Activated CD4-positive, CD25-positive, alpha-beta regulatory T cell treated with anti-CD3 and anti-CD28 coated beads, Interleukin-2, amount 50 U/mL, for 16 hours (primary cell): ENCODE measurements at places on chromosomes 13 and 19.

GRCh38 chr13:51958217-51958547, 53.1 kb downstream of the ATP7B start:
- no peak for DNase-seq

GRCh38 chr13:110316196-110316595, 9.1 kb downstream of the COL4A2 start:
- DNase-seq: no peak

DNA sequence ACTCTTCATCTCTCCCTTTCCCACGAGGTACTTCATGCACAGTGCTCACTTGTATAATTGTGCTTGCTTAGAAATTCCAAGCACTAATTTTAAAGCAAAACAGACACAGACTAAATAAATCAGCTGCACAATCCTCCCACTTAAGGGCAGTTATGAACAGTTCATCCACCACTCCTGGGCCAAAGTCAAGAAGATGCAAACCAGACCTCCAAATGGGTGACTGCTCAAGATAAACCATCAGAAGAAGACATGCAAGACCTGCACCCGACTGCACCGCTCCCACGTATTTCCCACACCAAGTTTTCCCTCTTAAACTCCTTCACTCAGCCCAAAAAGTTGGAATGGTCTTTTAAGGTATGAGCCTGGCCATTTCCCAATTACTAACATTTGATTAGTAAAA, 19.9 kb downstream of the ZNF235 start:
- DNase-seq: no peak

DNA sequence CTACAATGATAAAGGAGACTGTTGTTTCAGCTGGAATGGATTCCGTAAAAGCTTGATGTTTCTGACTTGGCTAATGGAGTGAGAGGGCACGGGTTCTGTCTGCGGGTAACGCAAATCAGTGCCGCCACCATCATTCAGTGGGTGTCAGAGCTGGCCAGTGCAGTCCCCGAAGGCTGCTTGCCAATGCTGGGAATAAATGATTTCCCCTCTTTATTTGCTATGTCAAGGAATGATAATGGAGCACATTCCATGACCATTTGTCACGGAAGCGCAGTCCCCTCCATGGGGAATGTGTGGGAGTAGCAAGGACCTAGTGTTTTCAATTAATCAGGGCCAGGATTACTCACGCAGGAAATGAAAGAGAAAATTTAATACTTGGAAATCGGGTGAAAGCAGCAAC, 899.3 kb downstream of the UQCRFS1 start:
- no peak for DNase-seq

DNA sequence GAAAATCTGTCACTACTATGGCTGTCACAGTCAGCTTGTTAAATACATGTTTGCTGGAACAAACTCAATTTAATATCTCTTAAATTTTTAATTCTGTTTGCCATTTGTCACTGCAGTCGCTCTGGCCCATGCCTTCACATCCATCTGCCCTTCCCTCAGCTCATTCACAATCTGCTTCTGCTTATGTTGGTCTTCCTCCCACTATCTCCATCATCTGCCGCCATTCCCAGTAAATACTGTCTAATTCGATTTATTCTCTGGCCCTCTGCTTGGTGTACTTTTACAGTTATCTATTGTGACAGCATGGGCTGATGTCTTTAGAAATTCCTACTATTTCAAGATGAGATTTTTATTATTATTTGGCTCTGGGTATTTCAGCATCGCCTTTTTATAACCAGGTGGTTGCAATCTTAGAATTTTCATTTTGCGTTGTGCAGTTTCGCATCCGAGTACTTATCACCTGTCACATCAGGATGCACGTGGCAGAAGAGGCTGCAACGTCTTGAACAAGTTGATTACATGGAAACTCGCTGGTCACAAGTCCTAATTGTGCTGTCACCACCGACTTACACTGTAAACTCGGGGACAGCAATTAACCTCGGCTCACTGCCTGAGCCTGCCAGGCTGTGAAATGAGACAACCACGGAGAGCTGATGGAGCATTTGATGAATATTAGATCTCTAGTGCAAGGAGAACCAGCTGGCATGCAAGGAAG, 158.4 kb downstream of the MYO16 start:
- DNase-seq: no peak

- no peak for DNase-seq
Measured at GRCh38 chr13:63414247-63414646, 1998.6 kb upstream of the PCDH20 start.

DNA sequence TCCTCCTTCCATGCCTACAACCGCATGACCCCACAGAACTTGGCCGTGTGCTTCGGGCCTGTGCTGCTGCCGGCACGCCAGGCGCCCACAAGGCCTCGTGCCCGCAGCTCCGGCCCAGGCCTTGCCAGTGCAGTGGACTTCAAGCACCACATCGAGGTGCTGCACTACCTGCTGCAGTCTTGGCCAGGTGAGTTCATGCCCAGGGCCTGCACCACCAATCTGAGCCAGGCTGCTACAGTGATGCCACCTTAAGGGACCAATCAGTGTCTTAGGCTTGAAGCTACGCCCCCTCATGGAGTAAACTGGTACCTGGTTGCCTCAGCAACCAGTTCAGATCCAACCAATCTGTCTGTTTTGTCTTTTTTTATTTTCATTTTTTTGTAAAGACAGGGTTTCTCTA, 5.2 kb downstream of the SYDE1 start:
- DNase-seq: no peak

DNA sequence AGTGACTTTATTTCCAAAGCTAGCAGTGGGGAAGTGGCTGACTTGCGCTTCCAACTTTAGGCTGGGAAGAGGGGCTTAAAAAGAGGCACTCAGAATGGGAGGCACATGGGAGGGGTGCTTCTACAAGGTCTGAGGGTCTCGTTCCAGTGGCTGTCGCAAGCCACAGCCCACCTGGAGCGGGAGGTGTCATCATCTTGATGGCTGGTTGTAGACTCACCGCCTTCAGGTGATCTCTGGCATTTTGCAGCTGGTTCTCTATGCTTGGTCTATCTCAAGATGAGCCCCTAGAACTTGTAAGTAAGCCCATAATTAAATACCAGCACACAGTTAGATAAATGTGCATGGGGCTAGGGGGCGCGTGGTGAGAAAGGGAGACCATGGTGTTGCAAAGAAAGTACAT, 9.2 kb downstream of the TEX29 start:
- DNase-seq: no peak

DNA sequence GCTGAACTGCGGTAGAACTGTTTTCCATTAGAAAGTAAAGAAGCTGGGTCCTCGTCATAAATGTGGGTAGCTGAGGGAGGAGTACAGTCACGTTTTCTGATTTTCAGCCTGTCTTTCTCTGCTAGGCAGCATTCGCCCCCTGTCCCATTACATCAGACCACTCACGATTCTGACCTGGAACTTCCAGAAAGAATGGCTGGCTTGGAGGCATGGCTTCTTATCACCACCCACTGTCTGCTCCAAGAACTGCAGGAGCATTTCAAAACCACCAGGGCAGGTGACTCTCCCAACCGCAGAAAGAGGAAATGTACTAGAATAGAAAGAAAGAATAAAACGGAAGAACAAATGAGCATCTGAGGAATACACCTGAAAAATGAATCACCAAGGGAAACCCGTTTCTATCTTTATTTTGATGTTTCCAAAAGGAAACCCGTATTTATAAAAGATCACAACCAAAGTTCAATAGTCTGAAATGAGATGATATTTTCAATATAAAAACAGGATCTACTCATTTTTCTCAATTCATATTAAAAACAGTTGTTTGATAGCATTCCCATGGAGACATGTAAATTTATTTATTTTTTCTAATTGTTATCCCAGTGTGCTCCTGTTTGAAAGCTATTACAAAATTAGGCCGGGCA, 22.1 kb upstream of the POMP start:
- no peak for DNase-seq

- no peak for DNase-seq
Measured at GRCh38 chr13:112952759-112953551, 16.1 kb upstream of the MCF2L start.

DNA sequence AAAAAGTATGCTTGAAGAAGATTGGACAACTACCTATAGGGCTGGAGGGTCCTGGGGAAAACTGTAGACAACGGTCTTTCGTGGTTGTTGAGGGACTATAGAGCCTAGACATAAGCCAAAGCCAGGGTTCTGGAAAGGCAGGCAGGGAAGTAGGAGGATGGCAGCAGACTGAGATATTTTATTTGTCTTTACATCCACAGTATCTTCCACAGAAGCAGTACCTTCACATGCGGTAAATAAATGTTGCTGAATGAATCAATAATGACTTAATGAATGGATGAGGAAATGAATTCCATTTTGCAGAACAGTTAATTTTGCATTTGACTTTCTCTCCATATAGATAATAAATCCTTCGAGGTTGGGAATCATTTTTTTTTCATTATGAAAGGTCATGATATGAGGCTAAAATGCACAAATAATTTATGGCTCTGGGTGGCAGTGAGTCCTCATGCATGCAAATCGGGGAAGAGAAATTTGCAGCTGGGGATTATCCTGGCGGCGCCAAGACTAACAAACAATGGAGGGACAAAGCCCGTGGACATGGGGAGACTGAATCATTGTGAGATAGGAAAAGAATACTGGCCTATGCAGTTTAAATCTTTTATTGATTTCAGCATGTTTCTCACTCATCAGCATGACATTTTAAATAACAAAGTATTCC, 102.0 kb downstream of the ERCC5 start:
- no peak for DNase-seq

DNA sequence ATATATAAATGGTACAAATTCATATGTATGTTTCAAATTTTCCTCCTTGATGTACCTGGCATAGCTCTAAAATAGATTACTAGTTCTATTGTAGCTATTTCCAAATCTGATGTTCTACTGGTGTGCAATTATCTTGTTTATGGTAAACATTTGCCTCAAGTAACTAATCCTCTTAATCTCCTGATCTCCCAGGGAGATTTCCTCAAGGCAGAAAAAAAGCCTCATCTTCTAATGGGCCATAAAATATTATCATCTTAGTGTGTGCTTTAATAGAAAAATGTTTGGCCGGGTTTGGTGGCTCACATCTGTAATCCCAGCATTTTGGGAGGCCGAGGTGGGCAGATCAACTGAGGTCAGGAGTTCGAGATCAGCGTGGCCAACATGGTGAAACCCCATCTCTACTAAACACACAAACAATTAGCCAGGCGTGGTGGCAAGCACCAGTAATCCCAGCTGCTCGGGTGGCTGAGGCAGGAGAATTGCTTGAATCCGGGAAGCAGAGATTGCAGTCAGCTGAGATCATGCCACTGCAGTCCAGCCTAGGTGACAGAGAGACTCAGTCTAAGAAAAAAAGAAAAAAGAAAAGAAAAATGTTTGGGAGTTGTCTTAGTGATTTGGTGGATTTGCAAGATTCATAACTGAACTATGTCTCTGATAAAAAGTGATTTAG, 498.9 kb upstream of the SLITRK5 start:
- DNase-seq: no peak

DNA sequence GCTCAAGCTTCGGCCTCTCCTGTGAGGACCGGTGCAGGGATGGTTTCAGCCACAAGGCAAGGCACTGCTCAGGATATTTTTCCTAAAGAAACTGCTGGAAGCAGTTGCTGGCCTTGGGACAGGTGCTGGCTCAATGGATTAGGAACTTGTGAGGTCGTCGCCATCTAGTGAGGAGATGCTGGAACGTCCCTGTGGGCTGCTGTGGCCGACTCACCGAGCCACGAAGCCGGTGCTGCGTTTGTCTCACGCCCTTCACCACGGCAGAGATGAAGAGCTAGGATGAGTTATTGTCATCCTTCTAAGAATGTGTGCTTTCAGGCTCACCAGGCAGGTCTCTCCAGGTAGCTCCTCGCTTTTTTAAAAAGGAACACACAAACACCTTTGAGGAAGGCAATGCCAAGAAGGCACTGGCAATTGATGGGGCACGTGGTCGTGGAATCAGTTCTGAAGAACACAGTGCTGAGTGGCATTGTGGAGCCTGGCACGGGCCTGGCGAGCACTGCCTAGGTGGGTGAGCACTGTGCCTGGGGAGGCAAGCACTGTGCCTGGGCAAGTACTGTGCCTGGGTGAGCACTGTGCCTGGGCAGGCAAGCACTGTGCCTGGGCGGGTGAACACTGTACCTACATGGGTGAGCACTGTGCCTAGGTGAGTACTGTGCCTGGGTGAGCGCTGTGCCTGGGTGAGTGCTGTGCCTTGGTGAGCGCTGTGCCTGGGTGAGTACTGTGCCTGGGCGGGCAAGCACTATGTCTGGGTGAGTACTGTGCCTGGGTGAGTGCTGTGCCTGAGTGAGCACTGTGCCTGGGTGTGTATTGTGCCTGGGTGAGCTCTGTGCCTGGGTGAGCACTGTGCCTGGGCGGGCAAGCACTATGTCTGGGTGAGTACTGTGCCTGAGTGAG, 140.4 kb downstream of the TEX29 start:
- DNase-seq: no peak

- DNase-seq: no peak
Measured at GRCh38 chr19:1747285-1748114, 5.8 kb upstream of the ONECUT3 start.

- no peak for DNase-seq
Measured at GRCh38 chr19:37817180-37817981, 38.0 kb upstream of the ZNF573 start.

GRCh38 chr13:29384466-29384865, 211.0 kb downstream of the SLC7A1 start:
- no peak for DNase-seq

- no peak for DNase-seq
Measured at GRCh38 chr13:100039740-100040139, 49.2 kb upstream of the PCCA start.

- DNase-seq: no peak
Measured at GRCh38 chr13:113170511-113170910, 12.1 kb downstream of the PROZ start.

DNA sequence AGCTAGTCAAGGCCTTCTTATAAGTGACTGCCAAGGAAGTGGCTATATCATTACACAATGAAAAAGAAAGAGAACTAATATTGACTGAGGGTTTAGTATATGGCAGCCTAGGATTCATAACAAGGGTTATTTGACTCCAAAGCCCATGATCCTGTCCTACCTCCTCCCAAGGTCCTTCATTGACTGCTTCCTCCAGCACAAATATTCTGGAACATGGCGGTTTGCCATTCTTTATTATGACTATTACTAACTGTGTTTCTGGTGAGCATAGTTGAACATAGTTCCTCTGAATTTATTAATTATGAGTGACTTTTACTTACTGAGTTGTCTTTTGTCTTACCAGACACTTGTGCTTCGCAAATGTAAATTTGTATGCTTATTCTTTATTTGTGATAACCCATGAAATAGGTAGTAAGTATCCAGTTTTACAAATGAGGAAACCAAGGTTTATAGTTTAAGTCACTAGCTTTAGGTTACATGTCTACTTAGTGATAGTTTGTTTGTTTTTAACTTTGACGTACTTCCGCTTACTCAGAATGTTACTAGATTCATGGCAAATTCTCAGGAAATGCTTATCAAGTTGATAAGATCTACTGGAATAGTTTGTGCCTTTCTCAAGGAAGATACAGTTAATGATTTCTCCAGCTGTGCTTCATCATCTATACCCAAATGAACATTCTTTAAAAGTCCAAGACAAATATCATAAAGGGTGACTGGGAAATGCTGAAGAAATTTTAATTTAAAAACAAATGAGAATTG, 15.5 kb upstream of the DCLK1 start:
- no peak for DNase-seq

DNA sequence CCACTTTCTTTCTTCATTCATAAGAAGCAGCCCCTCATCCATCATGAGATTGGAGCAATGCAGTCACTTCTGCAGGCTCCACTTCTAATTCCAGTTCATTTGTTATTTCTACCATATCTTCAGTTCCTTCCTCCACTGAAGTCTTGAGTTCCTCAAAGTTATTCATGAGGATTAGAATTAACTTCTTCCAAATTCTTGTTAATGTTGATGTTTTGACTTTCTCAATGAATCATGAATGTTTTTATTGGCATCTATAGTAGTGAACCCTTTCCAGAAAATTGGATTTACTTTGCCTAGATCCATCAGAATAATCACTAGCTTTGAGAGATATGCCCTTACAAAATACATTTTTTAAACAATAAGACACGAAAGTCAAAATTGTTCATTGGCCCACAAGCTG, 2567.7 kb upstream of the PCDH20 start:
- DNase-seq: no peak
